Stimulated activated CD8-positive, alpha-beta memory T cell treated with anti-CD3 and anti-CD28 coated beads, Interleukin-4, amount 100 ng/mL, for 1 hour (primary cell): ENCODE measurements at places on chromosomes 4 and X.

DNA sequence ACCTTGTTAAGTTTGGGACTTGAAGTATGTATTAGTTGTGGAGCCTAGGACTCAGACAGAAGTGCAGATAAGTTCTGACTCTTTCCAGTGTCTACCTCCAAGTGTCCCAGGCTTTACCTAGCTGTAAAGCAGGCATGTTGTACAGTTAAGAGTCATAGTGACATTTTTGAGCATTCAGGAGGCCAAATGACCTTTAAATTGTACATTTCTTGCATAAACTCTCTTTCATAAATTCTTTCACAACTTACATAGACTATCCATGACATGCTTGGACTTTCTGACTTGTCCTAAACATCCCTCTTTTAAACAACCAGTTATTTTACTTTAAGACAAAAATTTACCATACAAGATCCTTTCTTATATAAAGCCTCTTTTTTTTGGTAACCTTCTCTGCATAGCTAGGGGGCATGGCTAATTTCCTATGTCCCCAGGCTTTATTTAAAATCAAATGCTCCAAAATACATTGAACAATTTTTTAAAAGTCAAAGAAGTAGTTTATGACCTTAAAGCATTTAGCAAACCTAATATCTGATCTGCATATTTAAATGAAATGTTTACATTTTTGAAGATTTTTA lies 40.1 kb upstream of the UGT8 start:
- no peak for DNase-seq

GRCh38 chr4:150242820-150243458 lies 164.7 kb downstream of the DCLK2 start:
- no peak for DNase-seq

DNA sequence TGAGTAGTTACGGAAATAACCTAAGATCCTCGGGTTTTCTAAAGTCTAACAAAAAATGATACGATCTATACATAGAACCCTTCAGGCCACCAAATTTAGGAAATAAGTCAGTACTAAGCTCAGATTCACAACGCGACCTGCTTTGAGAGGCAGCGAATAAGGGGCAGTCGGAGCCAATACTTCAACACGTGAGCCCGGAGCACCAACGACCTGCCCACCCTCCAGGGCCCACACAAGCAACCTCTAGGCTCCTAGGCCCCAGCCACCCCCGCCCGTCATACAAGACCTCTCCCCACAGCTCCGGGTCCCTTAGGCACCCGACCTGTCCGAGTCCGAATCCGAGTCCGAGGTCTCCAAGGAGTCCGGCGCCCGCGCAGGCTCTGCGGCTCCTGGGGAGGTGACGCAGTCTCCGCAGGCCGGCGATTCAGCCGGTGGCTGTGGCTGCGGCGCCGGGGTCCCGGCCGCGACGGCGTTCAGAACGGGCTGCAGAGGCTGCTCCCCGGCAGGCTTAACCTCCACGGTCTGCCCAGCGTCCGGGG lies 580 bp downstream of the NAF1 start:
- DNase-seq = peak; percentile 21

DNA sequence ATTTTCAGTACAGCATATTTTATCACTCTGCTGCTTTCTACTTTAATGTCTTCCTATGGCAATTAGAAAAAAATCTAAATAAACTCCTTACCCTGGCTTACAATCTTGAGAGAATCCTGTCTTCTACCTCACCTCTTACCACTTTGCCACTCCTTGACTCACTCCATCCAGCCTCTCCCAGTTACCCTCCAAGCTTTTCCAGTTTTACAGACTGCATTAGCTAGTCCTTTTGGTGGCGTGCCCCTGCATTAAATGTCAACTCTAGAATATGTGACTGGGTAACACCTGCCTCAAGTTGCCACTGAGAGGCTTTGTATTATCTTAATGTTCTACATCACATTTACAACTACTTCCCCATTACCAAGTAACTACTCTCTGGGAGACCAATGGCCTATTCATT lies 7.5 kb upstream of the CDKL2 start:
- no peak for DNase-seq

- DNase-seq = peak; percentile 4
These were observed 395.2 kb downstream of the MID1IP1 start for GRCh38 chrX:39196192-39197102.

DNA sequence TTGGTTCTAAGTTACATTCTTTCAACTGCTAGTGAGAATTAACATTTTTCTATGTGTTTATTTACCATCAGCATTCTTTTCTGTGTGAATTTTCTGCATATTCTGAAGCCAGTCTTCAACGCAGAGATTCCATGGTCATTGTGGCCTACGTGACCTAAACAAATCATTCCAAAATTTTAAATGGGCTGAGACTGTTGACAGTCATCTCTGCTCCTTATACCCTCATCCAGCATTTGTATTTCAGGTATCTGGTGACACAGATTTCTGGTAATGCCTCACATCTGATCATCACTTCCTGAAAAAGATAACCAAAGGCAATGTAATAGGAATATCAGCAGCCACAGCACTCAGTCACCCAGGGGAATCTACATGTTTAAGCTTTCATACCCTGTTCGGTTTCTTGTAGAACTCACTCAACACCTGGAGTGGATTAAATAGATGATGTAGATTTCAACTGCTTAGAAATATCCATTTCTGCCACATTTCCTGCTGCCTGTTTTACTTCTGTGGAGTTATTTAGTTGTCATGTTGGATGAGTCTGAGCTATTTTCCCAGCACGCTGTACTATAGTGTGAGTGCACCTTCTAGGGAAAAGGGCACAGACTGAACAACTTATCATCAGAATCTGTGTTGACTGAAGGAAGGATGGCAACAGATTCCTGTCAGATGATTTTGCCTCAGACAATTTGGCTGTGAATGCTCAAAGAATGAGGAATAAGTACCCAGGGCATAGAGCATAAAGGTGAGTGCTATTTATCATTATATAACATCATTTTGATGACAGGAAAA lies 73.0 kb upstream of the HPGD start:
- DNase-seq = no peak

DNA sequence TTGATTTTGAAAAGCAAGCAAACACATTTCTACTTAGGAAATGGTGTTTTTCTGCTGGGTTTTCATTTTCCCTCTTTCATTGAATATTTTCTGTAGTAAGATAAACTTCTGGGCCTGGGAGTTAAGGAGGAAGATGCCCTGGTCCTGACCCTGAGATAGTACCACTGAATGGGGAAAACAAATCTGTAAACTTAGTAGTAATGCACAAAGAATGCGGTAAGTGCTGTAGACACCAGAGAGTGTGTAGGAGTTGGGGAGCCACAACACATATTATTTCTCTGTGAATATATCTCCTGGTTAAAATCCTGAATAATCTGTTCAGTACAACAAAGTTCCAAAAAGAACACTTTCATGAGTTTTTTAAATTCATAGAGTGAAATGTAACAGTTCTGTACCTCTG lies 178.3 kb downstream of the MAPK10 start:
- DNase-seq = no peak

DNA sequence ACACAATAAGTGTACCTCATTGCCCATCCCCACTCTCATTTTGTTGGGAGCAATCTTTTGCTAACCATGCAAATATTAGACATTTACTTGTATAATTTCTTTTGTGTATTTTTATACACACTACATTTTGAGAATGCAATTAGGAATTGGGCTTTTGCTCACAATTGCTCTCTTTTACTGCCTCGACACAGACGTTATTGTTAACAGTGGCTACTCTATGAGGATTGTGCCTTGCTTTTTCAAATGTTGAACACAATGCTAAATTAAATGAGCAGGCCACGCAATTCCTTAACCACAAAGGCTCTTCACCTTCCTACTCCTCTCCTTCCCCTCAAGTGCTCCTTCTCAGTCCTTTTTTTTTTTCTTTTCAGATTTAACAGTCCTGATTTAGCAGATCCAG lies 42.8 kb upstream of the HPF1 start:
- no peak for DNase-seq

DNA sequence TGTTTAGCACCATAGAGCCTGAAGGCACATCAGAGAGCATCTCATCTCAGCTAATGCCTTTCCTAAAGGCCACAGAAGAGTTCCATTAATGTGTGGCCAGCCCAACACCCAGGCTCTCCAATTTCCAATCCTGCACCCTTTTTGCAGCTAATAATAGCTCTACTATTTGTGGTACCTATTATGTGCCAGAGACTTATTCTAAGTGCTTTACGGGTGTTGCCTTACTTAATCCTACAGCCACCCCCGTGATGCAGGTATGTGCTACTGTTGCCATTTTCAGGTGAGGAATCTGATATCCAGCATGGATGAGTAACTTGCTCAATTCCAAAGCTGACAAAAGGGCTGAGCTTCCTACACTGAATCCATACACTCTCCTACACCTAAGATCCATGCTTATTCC lies 217.6 kb upstream of the GALNT7 start:
- no peak for DNase-seq

DNA sequence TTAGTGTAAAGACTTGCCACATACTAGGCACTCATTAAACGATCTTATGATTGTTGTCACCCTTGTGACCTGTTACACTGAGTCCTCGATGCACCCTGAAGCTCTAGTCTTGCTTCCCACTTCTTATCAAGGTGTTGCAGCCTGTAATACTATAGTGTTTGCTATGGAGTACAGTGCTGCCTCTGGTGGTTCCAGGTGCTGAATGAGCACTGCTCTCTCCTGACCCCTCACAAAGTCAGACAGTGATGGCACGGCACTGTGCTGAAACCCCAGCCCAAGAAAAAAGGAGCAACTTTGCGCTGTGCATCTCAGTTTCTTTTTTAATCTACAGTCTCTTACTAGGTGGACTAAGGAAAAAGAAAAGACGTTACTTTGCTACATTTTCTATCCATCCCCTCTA lies 106.3 kb downstream of the GC start:
- DNase-seq = no peak
